ENCODE measurements at places on chromosomes 6 and 20. TPM values are rescaled to one million over a fixed set of nuclear protein-coding genes. Genes with fewer than 3 reads are reported as not detected.

The CCDC28A gene
- total RNA-seq: 12.0 TPM

GRCh38 chr20:58267389-58268215 lies 39.1 kb upstream of the ANKRD60 start:
- no peak for DNase-seq
- H3K4me1 ChIP-seq: no peaks in the 10 kb centered on the region
- no peaks in the 10 kb centered on the region for H3K36me3 ChIP-seq
- no peak overlapping the region for H3K27ac ChIP-seq
- no peaks in the 10 kb centered on the region for H3K27me3 ChIP-seq

DNA sequence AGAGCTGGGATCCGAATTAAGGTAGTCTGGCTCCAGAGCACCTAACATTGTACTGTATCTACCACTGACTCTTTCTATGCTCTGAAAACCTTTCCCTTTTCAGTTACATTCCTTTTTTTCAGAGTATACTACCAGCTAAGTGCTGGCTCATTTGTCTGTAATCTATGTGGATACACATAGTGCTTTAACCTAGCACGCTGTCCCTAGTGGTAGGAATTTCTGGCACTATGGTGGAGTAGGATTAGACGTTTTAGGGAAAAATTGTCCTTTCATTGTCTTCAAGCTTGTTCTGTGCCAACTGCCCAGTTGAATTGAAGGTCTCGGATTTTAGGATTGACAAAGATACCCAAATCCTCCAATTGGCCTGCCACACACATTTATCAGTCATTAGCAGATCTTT lies 259.1 kb upstream of the FERMT1 start:
- no peak overlapping the region for H3K4me3 ChIP-seq
- no peaks in the 10 kb centered on the region for H3K27me3 ChIP-seq
- H3K27ac ChIP-seq: peak overlapping the region; percentile 40
- H3K36me3 ChIP-seq: no peaks in the 10 kb centered on the region
- H3K4me1 ChIP-seq: peaks cover 4% of the 10 kb centered on the region

DNA sequence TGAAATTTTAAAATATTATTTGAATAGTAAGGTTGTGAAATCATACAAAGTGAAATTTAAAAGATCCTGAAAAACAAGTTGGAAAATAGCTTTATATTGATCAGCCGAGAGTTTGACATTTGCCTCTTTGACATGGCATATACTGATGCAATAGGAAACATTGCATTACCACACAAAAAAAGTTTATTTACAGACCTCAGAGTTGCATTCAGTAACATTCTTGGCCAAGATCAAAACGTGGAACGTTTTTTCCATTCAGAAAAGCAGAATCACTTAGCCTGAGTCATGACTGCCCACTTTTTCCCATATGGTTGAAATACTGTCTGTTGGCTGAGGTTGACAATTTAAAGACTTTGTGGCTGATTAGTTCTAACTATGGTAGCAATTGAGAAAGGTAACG lies 55.1 kb upstream of the BACH2 start:
- DNase-seq: no peak
- peaks cover 17% of the 10 kb centered on the region for H3K27me3 ChIP-seq
- H3K36me3 ChIP-seq: no peaks in the 10 kb centered on the region
- H3K4me3 ChIP-seq: no peak overlapping the region
- H3K4me1 ChIP-seq: no peaks in the 10 kb centered on the region
- no peak overlapping the region for H3K27ac ChIP-seq

GRCh38 chr20:33687370-33687915 lies 1.3 kb upstream of the E2F1 start:
- H3K27me3 ChIP-seq: no peaks in the 10 kb centered on the region
- H3K4me1 ChIP-seq: peaks cover 11% of the 10 kb centered on the region
- DNase-seq: peak; percentile 18
- H3K4me3 ChIP-seq: no peak overlapping the region

Measured in hepatocyte (in vitro differentiated cells).